Fibroblast of pulmonary artery (primary cell): ENCODE measurements at places on chromosomes 16 and 17.

- DNase-seq = no peak
Observed at GRCh38 chr17:12712415-12712814, 46.7 kb downstream of the MYOCD start.

- DNase-seq = peak; percentile 98
Observed at GRCh38 chr16:28823873-28824716, 1.3 kb downstream of the ATXN2L start.

DNA sequence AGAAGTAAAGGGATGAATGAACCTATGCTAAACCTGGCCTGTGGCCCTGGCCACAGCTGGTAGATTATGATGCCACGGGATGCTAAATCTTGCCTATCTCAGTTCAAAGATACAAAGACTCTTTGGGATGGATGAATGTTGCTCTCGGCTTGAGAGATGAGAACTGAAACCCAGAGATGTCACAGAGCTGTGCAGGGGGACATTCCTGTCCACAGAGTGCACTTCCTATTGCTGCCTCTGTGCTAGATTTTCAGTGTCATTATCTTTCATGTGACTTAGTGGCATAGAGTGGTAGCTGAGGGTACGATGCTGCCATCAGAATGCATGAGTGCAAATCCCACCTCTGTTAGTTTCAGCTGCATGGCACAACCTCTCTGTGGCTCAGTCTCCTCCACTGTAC is 2.3 kb upstream of the MT1M start:
- no peak for DNase-seq

DNA sequence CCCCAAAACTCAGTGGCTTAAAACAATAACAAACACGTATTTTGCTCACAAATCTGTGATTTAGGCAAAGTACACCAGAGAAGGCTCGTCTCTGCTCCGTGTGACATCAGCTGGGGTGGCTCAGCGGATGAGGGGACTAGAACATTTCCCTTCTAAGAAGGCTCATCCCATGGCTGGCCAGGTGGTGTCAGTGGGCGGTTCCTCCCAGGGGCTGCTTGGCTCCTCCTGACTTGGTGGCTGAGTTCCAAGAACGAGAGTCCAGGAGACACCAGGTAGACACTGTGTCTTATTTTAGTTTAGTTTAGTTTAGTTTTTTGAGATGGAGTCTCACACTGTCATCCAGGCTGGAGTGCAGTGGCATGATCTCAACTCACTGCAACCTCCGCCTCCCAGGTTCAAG is 5.6 kb upstream of the CHMP6 start:
- DNase-seq = no peak

GRCh38 chr16:55494994-55495421 is 13.9 kb upstream of the LPCAT2 start:
- peak; percentile 96 for DNase-seq

DNA sequence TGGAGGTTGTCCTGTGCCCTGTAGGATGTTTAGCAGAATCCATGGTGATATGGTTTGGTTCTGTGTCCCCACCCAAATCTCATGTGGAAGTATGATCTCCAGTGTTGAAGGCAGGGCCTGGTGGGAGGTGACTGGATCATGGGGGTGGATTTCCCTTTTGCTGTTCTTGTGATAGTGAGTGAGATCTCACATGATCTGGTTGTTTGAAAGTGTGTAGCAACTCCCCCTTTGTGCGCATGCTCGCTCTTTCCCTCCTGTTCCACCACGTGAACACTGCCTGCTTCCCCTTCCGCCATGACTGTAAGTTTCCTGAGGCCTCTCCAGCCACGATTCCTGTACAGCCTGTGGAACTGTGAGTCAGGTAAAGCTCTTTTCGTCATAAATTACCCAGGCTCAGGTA is 61.9 kb downstream of the ARHGAP17 start:
- DNase-seq = no peak

DNA sequence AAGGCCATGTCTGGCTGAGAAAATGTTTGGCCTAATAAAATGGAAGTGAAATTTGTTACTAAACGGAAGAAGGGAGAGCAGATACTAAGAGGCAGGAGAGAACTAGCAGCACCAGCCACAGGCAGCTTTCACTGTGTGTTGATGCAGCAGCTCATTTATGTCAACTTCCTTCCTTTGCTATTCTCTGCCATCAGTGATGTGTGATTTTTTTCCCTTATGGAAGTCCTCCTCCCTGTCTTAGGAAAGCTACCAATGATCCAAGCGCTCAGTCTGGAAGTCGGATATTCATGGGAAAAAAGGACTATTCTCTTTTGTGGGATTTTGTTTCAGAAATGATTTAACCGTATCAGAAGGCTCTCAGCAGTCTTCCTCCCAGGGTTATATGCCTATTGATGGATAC is 1629.2 kb downstream of the CDH8 start:
- DNase-seq = no peak

DNA sequence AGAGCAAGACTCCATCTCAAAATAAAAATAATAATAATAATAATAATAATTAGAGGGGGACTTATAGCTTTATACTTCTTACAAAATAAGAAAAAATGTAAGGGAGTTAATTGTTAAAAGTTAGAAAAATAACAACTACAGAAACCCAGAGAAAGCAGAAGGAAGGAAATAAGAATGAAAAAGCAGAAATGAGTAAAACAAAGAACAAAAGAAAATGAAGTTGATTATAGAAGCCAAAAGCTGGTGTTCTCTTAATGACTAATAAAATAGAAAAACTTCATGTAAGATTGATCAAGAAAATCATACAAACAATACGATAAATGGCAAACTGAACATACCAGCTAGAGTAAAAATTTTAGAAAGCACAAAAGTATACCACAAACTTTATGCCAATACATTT is 6.8 kb upstream of the NSMCE1 start:
- no peak for DNase-seq

DNA sequence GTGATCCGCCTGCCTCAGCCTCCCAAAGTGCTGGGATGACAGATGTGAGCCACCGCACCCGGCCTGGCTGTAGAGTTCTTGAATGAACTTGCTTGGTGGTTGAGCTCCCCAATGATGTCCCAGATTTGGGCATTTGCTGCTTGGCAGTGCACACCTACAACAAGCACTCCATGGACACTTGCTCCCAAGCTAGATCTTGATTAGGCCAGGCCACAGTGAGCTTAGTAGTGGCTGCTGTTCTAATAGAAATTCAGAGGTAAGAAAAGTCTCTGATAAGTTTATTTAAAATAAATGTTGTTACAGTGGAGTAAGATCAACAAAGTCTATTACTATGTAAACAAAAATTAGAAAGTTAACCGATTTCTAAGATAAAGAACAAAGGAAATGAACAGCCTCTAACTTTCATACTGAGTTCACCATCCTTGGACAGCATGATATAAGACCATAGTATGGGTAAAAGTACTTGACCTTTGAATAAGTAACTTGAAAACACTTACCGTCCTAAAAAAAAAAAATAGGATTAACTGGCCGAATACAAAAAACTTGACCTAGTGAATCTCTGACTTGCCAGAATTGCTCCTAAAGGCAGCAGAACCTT is 951 bp downstream of the TMED6 start:
- DNase-seq = no peak

- peak; percentile 89 for DNase-seq
Observed at GRCh38 chr17:78342449-78343186, 17.3 kb downstream of the SOCS3 start.

DNA sequence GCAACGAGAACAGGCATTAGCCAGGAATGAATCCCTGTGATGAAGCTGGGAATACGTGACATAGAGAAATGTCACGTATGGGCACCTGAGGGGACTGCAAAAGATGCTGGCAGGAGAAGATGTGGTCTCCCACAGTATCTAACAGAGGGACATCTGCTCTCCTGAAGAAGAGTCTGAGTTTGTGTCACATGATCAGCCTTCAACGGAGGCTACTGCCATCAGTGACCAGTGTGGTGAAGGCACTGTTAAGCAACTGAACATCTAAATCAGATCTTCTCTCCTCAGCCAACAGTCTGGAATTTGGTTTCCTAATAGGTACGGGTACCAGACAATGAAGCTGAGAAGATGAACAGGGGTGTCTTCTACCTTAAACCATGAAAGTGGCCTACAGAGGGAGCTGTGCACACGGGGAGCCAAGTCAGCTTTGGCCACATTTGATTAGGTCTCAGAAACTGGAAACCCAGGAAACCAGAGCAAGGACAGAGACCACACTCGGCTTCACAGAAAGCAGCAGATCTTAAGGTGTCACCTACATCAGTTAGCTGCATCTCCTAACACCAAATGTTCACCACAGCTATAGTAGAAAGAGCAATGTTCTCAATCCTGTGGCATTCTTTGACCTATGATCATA is 41.8 kb downstream of the BRD7 start:
- DNase-seq = peak; percentile 30

GRCh38 chr17:17300624-17301568 is 2.3 kb upstream of the NT5M start:
- peak; percentile 35 for DNase-seq

GRCh38 chr17:34842235-34842634 is 119.0 kb downstream of the CCT6B start:
- no peak for DNase-seq

GRCh38 chr17:13792314-13792713 is 190.6 kb upstream of the HS3ST3A1 start:
- peak; percentile 19 for DNase-seq

- DNase-seq = no peak
Observed at GRCh38 chr16:86039606-86040005, 140.6 kb downstream of the IRF8 start.

GRCh38 chr17:630801-631200 is 83.8 kb downstream of the VPS53 start:
- DNase-seq = no peak

DNA sequence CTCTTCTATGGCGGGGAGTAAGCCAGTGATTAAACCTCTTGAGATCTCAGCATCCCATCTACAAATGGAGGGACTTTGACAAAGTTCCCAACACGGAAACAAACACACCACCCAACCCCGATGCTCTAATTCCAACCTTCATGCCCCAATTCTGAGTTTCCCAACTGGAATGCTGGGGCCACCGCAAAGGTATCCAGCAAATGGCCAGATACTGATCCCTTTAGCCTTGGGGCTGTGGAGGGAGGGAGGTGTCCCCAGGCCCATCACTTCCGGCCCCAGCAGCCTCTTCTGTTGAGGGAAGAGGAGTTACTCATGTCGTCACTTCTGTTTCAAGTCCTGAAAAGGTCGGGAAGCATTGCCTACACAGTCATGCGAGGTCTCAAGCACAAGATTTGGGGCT is 154.8 kb upstream of the RPH3AL start:
- DNase-seq = no peak

DNA sequence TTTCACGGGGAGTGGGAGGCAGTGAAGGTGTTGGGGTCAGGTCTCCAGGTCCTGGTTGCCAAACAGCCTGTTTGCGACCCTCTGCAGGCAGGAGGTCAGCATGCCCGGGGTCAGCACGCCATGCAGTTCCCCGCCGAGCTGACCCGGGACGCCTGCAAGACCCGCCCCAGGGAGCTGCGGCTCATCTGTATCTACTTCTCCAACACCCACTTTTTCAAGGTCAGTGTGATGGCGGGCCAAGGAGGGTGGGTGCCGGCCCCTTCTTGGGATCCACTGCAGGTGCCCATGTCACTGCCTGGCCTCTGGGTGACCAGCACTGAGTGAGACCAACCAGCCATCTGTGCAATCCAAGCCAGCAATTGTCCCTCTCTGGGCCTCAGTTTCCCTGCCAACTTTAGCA is 21.3 kb downstream of the ADGRG5 start:
- DNase-seq = no peak

- peak; percentile 69 for DNase-seq
Observed at GRCh38 chr16:4494746-4495490, 18.7 kb downstream of the HMOX2 start.

DNA sequence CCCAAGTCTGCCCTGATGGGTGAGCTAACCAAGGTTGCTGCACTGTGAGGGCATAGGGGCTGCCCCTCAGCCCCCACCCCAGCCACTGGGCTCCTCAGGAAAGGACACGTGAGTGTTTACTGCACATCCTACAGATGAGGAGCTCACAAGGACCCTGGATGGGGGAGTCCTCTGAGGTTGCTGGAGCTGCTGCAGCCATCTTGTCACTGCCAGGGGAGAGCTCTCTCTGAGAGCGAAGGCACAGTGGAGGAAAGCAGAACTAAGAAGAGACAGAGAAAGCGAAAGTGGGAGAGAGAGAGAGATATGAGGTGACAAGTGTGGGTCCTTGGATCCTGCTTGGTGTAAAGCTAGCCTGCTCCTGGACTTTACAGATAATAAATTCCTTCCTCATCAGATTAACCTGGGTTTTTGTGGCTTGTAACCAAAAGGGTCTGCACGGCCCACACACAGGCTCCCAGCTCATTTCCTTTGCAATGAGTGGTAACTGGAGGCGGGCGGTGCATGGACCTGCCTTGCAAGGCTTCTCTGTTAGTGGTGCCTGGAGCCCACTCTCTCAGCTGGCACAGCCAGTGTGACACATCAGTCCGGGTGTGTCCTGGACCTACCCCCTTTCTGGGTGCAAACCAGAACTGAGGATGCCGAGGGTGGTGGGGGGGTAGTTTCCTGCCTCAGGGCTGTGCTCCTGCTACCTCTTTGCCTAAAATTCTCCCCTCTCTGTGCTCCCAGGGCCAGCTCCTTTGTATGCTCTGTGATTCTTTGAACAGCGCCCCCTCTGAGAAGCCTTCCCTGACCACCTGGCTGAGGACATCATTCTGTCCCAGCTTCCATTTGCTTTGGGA is 14.2 kb downstream of the SNX20 start:
- no peak for DNase-seq

DNA sequence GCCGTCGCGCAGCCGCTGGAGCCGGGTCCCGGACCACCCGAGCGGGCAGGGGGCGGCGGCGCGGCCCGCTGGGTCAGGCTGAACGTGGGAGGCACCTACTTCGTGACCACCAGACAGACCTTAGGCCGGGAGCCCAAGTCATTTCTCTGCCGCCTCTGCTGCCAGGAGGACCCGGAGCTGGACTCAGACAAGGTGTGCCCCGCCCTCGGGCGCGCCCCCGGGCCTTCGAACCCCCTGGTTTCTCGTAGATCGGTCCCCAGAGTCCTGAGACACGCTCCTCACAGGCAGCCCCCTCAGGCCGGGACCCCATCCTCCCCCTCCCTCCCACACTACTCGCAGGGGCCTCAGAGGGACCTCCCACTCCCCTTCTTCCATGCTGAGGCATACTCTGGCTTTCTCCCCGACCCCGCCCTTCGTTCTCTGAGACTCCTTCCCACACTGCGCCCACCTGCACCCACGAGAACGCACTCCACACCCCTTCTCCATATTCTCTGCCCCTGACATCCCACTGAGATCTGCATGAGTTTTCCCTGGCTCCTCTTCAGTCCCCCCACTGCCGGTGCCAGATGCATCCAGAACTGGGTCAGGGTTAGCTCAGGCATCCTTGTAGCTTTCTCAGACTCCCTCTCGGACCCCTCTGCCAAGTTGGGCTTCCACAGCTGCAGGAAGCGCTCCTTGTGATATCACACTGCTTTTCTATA is 523 bp downstream of the KCTD2 start:
- no peak for DNase-seq
